Smooth muscle cell of the pulmonary artery (primary cell): ENCODE measurements at places on chromosomes 7 and 10. TPM values are rescaled to one million over a fixed set of nuclear protein-coding genes. Genes with fewer than 3 reads are reported as not detected.

Gene DLX6
- total RNA-seq: 0.20 and 0.23 TPM in 2 replicates

Gene HECW1
- 0.26 and 0.33 TPM in 2 replicates for total RNA-seq

Gene SLC39A12
- total RNA-seq: not detected in 2 replicates

Gene STK17A
- 62.4 and 83.1 TPM in 2 replicates for total RNA-seq

Gene OR2A1
- 0.07 and 0.33 TPM in 2 replicates for total RNA-seq

Gene MCM10
- total RNA-seq: 2.0 and 2.5 TPM in 2 replicates

Gene ERVW-1
- total RNA-seq: not detected in 2 replicates

Gene HTR7
- 6.0 and 21.2 TPM in 2 replicates for total RNA-seq

Gene MTPN
- 210 and 232 TPM in 2 replicates for total RNA-seq

Gene GPR158
- 0.26 and 0.33 TPM in 2 replicates for total RNA-seq

Gene ASZ1
- not detected in 2 replicates for total RNA-seq

Gene SHTN1
- total RNA-seq: 0.85 and 1.4 TPM in 2 replicates

Gene SPAM1
- not detected in 2 replicates for total RNA-seq

Gene ZNF467
- 0.85 and 1.6 TPM in 2 replicates for total RNA-seq

Gene SLC13A1
- not detected in 2 replicates for total RNA-seq

Gene KLLN
- total RNA-seq: 0.46 and 0.52 TPM in 2 replicates

Gene ARHGEF5
- 2.0 and 2.4 TPM in 2 replicates for total RNA-seq

Gene LDB3
- total RNA-seq: 0.52 and 0.96 TPM in 2 replicates

Gene RET
- 0.23 and 1.0 TPM in 2 replicates for total RNA-seq

Gene DGKI
- total RNA-seq: 12.7 and 15.8 TPM in 2 replicates

Gene SORBS1
- 1.6 and 5.1 TPM in 2 replicates for total RNA-seq

Gene CPA1
- 0.39 and 0.40 TPM in 2 replicates for total RNA-seq

Gene PRKG1
- total RNA-seq: 27.2 and 52.2 TPM in 2 replicates

Gene SPDYE16
- not detected in 2 replicates for total RNA-seq

Gene SFTPA1
- total RNA-seq: not detected in 2 replicates

Gene CYP2C19
- total RNA-seq: not detected in 2 replicates

Gene PTEN
- 127 and 189 TPM in 2 replicates for total RNA-seq
